Astrocyte (in vitro differentiated cells and primary cell): ENCODE measurements at places on chromosomes 3 and 15. TPM values are rescaled to one million over a fixed set of nuclear protein-coding genes. Genes with fewer than 3 reads are reported as not detected.

The COL6A6 gene
- total RNA-seq: 0.09 and 0.12 TPM in 2 replicates

The FANCD2OS gene
- not detected in 2 replicates for total RNA-seq

The HDC gene
- not detected in 2 replicates for total RNA-seq

The SUSD5 gene
- total RNA-seq: 2.8 and 2.9 TPM in 2 replicates

The SLC49A4 gene
- total RNA-seq: 18.0 and 18.4 TPM in 2 replicates

The GPR62 gene
- total RNA-seq: not detected in 2 replicates
